ENCODE measurements at places on chromosomes 16 and 17.

DNA sequence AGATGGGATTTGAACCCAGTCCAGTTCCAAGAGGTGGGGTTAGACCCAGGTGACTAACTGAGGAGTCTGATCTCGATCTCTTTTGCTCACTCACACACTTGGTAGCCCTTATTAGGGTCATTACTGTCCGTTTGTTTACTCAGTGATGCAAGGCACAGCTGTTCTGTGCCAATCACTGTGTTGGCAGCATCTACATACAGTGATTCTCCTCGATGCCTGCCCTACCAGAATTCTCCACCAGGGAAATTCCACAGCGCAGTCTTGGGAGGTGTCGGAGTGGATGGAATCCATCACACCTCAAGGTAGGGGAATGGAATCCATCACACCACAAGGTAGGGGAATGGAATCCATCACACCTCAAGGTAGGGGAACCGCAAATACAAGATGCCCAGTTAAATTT is 279.6 kb downstream of the MAF start:
- no peak for DNase-seq

GRCh38 chr17:78125138-78125913 is 3.2 kb downstream of the TMC6 start:
- no peak for DNase-seq

GRCh38 chr17:11031787-11032186 is 193.9 kb upstream of the PIRT start:
- DNase-seq = no peak

GRCh38 chr16:8137606-8138005 is 452.7 kb downstream of the TMEM114 start:
- no peak for DNase-seq

DNA sequence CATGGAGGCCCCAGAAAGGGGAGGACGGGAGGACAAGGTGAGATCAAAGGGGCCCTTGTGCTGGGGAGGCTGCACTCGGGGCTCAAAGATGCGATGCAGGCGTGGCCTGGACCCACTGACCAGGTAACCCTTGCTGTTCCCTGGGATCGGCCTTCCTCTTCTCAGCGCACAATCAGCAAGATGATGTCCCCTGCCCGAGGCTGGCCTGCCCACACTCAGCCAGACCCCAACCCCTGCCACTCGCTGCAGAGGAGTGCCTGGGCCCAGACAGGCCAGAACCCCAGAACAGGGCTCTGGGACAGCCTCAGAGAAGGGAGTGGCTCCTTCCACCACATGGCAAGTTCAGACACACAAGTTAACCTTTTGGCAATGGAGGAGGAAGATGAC is 14.8 kb downstream of the KIFC3 start:
- no peak for DNase-seq

DNA sequence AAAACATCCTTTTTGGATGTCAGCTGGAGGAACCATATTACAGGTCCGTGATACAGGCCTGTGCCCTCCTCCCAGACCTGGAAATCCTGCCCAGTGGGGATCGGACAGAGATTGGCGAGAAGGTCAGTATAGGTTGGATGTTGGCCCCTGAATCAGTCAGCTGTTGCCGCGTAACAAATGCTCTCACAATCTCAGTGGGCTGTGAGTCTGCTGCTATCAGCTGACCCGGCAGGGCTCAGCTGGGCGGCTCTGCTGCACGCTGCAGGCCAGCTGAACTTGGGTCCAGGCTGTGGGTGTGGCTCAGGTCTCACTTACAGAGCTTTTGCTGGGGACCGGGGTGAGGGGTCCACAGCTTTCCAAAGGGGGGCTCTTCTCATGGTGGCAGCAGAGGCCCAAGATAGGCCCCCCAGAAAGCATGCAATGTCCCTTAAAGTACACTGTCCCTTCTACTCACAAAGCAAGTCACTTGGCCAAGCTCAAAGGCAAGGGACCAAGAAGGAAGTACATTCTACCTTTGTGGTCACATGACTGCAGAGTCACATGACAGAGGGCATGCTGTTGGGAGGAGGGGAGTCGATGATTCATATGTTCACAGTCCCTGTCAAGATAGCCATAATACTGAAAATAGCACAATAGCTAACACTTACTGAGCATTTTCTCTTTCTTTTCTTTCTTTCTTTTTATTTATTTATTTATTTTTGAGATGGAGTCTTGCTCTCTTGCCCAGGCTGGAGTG is 134.2 kb downstream of the ABCC1 start:
- no peak for DNase-seq

- DNase-seq = no peak
Measured at GRCh38 chr17:30964876-30965275, 6.0 kb upstream of the RNF135 start.

- no peak for DNase-seq
Measured at GRCh38 chr16:74931445-74931844, 53.5 kb downstream of the WDR59 start.

DNA sequence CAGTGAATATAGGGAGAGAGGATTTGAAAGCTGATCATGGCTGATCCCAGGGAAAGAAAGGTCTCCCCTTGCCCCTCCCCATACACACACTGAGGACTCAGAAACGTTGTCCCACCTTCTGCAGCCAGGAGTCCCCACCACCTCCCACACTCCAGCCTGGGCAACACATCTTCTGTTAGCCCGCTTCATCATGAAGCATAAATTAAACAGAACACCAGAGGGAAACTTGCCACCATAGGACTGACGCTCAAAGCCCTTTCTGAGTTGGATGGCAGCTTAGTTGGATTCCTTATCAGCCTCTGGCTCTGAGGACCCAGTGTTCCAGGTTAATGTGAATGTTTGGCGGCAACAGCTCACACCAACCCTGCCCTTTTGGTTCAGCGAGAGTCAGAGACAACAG is 33.9 kb downstream of the ARHGAP27 start:
- DNase-seq = no peak

DNA sequence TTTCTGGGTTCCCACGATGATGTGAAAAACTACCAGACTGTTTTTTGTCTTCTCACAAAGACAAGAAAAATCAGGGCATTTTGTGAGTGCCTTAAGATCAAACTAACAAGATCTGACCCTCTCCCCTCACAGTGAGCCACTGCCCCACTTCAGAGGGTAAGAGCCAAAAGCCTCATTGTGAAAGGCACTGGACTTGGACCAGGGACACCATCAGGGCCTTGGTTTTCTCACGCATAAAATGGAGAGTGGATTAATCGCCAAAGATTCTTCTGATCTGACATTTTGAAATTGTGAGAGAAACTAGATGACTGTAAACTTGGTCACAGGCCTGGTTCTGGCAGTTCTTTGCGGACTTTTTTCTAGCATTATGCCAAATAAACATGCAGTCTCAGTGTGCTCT is 21.0 kb upstream of the ENDOV start:
- DNase-seq = no peak

DNA sequence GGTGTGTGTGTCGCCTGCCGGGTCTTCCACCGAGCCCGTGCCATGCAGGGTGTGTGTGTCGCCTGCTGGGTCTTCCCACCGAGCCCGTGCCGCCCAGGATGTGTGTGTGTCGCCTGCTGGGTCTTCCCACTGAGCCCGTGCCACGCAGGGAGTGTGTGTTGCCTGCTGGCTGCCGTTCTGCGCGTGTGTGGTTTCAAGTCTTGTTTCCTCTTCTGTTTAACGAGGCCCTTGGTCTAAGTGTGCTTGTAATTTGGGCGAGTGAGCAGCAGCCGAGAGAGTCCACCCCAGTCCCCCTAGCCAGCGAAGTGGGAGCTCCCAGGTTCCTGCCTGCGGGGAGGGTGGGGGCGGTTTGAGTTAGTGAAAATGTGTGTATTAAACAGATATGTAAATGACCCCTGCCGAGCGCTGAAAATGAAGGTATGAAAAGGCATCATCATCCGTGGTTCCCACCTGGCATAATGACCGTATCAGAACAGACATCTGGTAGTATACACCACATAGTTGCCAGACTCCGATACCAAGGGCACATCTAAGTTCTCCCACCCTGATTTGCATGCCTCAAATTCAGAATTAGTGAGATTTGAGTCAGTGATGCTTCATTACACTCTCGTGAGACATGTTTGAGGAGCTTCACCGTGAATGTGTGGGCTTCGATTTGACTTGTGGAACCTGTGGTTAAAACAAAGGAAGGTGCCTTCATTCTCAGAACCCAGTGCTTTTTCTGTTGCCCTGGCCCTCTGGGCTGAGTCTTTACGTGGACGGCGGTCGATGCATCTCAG is 114.5 kb upstream of the CHMP6 start:
- DNase-seq = no peak

- no peak for DNase-seq
Measured at GRCh38 chr17:67682196-67682595, 35.5 kb upstream of the NOL11 start.

GRCh38 chr16:72935896-72936295 is 112.0 kb downstream of the ZFHX3 start:
- DNase-seq = no peak

- DNase-seq = no peak
Measured at GRCh38 chr17:76690596-76691280, 20.0 kb downstream of the MXRA7 start.

GRCh38 chr17:69947027-69947759 is 127.8 kb upstream of the KCNJ16 start:
- DNase-seq = no peak

DNA sequence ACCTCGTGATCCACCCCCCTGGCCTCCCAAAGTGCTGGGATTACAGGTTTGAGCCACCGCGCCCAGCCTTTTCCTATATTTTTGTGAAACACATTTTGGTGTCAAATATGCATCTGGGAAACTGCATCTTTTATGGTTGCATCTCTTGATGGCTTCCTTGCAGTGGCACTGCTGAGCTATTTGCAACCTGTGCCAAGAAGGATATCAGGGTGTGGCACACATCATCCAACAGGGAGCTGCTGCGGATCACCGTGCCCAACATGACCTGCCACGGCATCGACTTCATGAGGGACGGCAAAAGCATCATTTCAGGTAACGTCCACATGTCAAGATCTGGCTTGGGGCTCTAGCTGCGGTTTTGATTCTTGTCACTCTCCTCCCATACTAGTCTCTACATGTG is 16.8 kb upstream of the USP43 start:
- no peak for DNase-seq

- no peak for DNase-seq
Measured at GRCh38 chr17:27554152-27554551, 76.8 kb upstream of the LGALS9 start.

- DNase-seq = no peak
Measured at GRCh38 chr16:75246504-75247205, 4.8 kb downstream of the BCAR1 start.

- DNase-seq = no peak
Measured at GRCh38 chr16:30744183-30744582, 4.0 kb upstream of the PHKG2 start.

DNA sequence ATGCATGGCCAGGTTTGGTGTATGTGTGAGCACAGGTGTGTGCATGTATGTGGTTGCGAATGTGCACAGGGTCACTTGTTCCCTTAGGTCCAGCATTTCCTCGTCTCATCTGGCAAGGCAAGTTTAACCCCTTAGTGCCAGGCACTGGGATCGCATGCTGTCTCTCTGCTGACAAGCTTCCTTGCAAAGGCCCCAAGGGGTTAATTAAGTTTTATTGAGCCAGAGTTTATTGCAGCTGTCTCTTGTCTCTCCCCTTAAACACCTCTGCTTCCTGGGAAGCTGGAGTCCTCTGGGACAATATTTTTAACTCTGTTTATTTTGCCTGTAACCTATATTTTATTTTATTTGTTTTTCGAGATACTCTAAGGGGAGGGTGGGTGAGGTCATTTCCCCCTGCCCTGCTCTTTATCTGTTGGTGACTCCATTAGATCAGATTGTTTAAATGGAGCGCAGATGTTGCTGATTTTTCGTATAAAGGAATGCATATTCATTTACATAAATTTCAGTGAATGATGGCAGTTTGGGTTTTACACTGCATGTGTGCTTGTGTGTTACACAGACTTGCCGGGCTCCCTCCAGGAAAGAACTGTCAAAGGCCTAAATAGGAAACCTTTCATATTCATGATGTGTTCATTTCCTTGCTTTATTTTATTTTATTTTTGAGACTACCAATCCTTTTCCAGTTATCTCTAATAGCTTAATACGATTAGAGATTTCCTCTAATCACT is 99.7 kb downstream of the CBLN1 start:
- DNase-seq = no peak

DNA sequence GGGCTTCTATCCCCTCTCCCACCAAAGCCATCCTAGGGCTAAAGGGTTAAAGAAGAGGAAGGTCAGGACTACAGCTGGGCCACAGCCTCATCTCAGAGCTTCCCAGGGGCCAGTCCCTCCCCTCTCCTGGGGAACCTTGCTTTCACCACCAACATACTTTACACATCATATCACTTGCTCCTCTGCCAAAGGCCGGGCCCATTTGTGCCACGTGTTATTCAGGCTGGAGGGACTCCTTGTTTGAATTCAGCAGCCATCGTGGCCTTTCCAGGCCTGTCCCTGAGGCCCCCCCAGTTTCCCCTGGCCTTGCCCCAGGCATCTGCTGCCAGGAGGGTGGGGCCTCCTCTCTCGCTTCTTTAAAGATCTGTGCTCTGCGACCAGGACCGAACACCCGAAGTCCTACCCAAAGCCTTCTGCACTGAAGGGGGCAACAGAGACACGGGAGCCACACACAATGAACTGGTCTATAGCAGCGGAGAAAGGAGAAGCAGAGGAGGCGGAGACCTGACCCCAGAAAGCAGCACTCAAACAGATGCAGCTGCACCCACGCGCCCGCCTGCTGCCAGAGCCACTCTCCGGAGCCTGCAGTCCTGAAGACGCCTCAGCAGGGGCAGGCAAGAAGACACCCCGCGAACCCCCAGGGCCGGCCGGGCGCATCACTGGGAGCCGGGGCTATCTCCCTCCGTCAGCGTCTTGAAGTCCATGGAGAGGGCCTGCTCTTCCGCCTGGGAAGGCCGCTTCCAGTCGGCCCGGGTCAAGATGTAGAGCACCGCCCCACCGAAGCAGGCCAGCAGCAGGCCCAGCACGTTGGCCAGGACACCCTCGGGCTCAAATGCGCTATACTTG is 12.1 kb downstream of the CYB561 start:
- DNase-seq = no peak

DNA sequence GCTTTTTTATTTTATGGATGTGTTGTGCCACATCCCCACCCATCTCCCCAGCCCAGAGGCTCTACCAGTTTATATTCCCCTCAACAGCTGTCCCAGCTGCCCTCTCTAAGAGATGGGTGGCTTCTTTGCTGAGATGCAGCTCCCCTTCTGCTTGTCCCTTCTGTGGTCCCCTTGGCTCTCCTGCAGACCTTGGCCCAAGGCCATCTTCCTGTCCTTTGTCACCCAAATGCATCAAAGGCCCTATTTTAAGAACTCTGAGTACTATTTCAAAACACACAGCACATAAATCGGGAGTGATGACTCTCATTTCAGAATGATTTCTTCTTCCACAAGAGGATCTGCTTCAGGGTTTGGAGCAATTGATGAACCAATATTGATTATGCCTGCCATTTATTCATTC is 85.3 kb downstream of the SPACA3 start:
- no peak for DNase-seq
